Activated T-cell treated with anti-CD3 and anti-CD28 coated beads for 1 hour (primary cell): ENCODE measurements at places on chromosomes 11 and 22.

DNA sequence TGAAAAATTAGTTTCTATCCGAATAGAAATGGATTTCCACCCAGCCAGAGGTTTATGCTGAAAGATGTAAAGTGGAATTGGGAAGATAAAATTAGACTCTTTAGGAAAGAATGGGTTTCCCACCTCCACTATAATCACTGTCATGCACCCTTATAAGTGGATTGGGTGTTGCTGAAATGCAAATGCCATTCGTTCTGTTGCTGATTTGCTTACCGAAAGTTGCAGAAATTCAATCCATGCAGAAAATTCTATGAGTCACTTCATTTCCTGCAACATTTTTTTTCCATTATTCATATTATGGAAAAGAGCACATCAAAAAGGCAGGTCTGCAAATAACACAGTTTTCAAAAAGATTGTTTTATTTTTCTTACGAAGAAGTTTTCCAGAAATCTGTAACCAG lies 65.6 kb downstream of the LDLRAD3 start:
- DNase-seq = no peak

GRCh38 chr11:78612721-78613377 lies 38.2 kb upstream of the NARS2 start:
- DNase-seq = no peak

- no peak for DNase-seq
These were observed 2.4 kb downstream of the MAPK1 start for GRCh38 chr22:21865041-21865440.

GRCh38 chr22:23553438-23553837 lies 26.7 kb downstream of the IGLL1 start:
- DNase-seq = no peak

GRCh38 chr11:1425439-1425838 lies 35.7 kb downstream of the BRSK2 start:
- DNase-seq = no peak

GRCh38 chr11:121630041-121630440 lies 177.3 kb upstream of the SORL1-AS1 start:
- no peak for DNase-seq

DNA sequence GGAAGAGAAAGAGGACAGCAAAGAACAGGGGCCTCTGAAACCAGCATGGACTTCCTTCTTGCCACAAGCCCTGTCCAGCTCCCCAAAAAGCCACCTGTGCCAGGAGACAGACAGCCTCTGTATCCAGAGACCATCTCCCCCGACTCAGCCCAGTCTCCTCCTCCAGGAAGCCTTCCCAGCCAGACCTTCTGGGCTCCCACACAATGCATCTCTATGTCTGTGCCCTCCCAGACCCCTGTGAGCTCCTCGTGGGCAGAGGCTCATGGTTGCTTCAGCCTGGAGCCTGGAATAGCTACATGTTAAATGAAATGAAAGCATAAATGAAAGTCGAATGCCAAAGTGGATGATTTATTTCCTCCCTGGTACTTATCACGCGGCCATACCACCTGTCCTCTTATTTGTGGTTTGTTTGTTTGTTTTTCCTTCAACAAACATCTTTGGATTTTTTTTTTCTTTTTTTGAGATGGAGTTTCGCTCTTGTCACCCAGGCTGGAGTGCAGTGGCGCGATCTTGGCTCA lies 7.3 kb upstream of the ARAP1 start:
- DNase-seq = no peak

- DNase-seq = no peak
These were observed 20.7 kb upstream of the CBX7 start for GRCh38 chr22:39173050-39173706.

- DNase-seq = no peak
These were observed 41.5 kb downstream of the DHCR7 start for GRCh38 chr11:71406681-71407080.

GRCh38 chr11:43434893-43435292 lies 76.2 kb downstream of the TTC17 start:
- DNase-seq = no peak

DNA sequence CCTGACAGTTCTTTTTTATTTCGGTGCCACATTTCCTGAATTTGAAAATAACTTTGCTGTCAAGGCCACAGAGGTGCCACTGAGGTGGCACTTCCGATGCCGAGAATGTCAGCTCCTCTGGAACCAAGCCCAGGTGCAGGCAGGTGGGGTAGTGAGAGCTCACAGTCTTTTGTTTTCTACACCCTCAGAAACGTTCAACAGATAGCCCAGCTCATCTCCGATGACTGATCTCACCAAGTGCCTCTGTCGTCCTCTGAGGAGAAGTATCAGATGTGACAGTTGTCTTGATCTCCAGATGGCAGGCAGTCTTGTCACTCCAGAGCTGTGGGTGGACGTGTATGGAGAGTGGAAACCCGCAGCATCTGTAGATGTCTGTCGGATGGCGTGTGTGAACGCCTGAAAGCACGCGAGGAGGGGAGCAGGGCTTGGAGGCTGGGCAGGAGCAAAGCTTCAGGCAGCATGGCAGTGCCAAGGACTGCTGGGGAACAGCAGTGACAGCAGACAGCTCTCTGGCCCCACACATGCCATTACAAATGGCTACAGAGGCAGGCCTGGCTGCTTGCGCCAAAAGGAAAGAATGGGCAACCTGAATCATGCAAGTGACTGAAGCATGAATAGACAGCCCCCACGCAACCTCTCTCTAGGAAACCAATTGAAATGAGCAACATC lies 877.0 kb downstream of the OPCML start:
- no peak for DNase-seq

DNA sequence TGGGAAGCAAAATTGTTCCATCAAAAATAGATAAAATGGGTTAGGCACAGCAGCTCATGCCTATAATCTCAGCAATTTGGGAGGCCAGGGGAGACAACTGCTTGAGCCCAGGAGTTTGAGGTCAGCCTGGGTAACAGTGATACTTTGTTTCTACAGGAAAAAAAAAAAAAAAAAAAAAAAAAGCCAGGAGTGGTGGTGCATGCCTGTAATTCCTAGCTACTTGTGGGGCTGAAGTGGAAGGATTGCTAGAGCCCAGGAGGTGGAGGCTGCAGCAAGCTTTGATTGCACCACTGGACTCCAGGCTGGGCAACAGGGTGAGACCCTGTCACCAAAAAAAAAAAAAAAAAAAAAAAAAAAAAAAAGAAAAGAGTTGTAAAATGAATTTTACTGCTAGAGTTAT lies 49.6 kb downstream of the KIF18A start:
- DNase-seq = no peak

GRCh38 chr22:20025401-20026203 lies 4.7 kb downstream of the TANGO2 start:
- no peak for DNase-seq

- no peak for DNase-seq
These were observed 49.5 kb downstream of the PACS1 start for GRCh38 chr11:66119348-66120133.

GRCh38 chr11:85685820-85686459 lies at the start of gene CCDC89:
CCDC89 (minus strand) TSS chr11:85686195; CDS start chr11:85686130, 65 bp downstream.
- no peak for DNase-seq

DNA sequence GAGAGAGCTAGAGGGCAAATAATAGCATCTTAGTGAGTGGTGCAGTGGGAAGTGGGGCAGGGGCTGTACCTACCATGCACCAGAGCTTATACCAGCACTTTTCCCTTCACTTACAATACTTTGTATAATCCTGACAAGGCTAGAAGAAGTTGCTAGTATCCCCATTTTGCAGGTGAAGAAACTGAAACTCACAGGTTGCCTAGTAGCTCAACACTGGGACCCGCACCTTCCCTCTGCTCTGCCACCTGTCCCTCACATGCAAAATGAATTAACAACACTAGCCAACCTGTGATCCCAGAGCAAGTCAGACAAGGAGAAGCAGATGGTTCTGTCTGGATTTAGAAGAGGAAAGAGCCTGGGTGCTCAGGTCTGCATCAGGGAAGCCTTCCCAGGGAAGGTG lies 510.4 kb downstream of the BUD13 start:
- DNase-seq = no peak

GRCh38 chr22:36762687-36763260 lies 13.1 kb downstream of the IFT27 start:
- no peak for DNase-seq

DNA sequence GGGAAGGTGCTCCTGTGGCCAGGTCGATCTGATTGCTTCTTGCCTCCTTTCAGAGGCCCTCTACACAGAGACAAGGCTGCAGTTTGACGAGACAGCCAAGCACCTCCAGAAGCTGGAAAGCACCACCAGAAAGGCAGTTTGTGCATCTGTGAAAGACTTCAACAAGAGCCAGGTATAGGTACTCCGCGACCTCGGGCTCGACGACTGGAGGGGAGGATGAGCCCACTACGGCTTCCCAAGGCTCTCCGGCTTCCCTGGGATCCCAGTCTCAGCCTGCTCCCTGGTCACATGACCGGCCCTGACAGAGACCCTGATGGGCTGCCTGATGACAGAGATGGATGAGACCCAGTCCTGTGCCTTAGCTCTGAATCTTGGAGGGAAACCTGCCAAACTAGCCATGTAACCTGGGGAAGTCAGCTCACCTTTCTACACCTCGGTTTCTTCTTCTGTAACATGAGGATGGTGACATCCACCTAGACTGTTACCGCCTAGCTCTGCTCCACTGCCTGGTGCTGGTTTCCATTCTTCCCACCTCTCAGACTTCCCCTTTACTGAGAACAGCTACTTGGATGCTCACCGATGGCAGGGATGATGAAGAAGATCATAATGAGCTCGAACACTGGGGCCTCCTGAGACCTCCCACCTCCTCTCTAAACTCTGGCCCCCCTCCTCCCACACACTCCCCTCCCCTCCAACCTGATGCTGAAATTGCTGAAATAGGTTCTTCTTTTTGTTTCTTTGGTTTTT lies 8.9 kb downstream of the RIBC2 start:
- no peak for DNase-seq

DNA sequence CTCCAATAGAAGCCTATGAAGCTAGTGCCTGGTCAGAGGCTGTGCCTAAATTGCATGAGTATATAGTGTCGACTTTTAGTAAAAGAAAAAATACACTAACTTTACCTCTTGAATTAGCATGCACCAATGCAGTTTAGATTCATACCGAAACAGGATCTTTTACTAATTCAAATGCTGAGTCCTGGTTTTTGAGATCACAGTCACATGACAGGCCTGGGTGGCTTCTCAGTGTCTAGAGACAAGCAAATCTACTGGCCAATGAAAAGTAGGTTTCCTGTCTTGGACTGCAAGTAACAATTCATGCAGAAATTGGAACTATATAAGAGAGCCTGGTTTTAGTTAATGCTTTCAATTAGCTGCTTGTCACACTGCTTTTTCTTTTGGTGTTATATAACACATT lies 7.2 kb downstream of the ARHGEF12 start:
- no peak for DNase-seq

- DNase-seq = no peak
These were observed 11.1 kb upstream of the MICAL2 start for GRCh38 chr11:12099132-12099873.
